Activated naive CD4-positive, alpha-beta T cell (primary cell): ENCODE measurements at places on chromosomes 12 and 14.

DNA sequence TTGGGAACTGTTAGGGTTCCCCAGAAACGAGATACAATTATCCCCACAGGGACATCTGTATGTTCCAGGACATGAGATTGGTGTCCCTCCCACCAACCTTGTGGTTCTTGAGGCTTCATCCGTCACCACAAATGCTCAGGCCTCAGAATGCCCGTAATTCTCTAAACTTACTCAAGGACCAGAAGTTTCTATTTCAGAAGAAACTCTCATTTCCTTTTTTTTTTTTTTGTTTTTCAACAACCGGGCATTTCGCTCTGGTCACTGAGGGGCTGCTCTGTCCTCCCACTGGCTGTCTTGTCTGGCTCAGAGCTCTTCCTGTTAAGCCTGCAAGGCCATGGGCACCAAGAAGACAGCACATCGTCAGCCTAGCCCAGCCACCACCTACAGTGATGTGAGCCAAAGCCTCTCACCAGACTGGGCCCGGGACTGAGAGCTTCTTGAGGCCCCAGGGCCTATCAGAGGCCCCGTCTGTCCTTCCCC is 36.2 kb downstream of the VDR start:
- DNase-seq, result no peak

GRCh38 chr14:38168416-38168815 is 39.3 kb upstream of the SSTR1 start:
- no peak for DNase-seq

- DNase-seq, result no peak
Measured at GRCh38 chr12:54065677-54066076, 12.0 kb downstream of the HOXC4 start.

- DNase-seq, result no peak
Measured at GRCh38 chr12:84507956-84508850, 404.4 kb downstream of the SLC6A15 start.

GRCh38 chr14:58969951-58970751 is 218.3 kb upstream of the DAAM1 start:
- DNase-seq, result no peak

GRCh38 chr12:91104812-91105466 is 6.4 kb downstream of the LUM start:
- no peak for DNase-seq

- DNase-seq, result no peak
Measured at GRCh38 chr12:67211494-67211893, 57.7 kb upstream of the CAND1 start.

- no peak for DNase-seq
Measured at GRCh38 chr12:63045020-63045860, 105.8 kb downstream of the AVPR1A start.

GRCh38 chr12:56630180-56630632 is at the start of gene BAZ2A:
Gene BAZ2A, minus strand, starts transcription at chr12:56630326. Its CDS starts 12,796 bp downstream, at chr12:56617530.
- peak; percentile 69 for DNase-seq

GRCh38 chr12:95630496-95630895 is 79.2 kb upstream of the USP44 start:
- DNase-seq, result no peak

- DNase-seq, result no peak
Measured at GRCh38 chr12:51162217-51162616, 10.7 kb downstream of the TFCP2 start.

DNA sequence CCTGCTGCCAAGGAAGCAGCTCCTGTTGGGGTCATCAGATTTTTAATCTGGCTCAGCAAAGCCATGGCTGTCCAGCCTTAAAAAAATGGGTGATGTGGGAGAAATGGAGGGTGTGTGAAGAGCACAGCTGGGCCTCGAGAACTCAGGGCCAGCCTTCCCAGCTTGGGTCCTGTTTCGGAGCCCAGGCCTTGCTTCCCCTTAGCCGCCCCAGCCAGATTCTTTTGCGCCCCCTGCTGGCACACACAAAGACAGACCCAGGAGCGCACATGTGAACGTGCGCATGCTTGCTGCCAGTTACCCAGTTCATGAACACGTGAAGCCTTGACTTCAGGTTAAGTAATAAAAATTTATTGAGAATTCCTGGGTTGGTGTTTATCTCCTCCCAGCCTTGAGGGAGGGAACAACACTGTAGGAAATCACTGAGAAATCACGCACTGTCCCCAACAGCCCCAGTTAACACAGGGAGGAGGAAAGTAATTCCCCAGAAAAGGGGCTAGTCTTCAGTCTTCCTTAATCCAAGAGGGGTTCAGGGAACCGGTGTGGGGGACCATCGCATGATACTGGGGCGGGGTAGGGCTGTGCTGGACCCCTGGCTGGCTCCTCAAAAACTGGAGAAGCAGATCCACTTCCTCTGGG is 5.3 kb downstream of the PHB2 start:
- DNase-seq, result peak; percentile 82

- no peak for DNase-seq
Measured at GRCh38 chr12:89991807-89992590, 283.4 kb upstream of the ATP2B1 start.

GRCh38 chr14:53190938-53191337 is 37.8 kb upstream of the DDHD1 start:
- no peak for DNase-seq

- no peak for DNase-seq
Measured at GRCh38 chr14:74912111-74912510, 10.9 kb downstream of the RPS6KL1 start.

DNA sequence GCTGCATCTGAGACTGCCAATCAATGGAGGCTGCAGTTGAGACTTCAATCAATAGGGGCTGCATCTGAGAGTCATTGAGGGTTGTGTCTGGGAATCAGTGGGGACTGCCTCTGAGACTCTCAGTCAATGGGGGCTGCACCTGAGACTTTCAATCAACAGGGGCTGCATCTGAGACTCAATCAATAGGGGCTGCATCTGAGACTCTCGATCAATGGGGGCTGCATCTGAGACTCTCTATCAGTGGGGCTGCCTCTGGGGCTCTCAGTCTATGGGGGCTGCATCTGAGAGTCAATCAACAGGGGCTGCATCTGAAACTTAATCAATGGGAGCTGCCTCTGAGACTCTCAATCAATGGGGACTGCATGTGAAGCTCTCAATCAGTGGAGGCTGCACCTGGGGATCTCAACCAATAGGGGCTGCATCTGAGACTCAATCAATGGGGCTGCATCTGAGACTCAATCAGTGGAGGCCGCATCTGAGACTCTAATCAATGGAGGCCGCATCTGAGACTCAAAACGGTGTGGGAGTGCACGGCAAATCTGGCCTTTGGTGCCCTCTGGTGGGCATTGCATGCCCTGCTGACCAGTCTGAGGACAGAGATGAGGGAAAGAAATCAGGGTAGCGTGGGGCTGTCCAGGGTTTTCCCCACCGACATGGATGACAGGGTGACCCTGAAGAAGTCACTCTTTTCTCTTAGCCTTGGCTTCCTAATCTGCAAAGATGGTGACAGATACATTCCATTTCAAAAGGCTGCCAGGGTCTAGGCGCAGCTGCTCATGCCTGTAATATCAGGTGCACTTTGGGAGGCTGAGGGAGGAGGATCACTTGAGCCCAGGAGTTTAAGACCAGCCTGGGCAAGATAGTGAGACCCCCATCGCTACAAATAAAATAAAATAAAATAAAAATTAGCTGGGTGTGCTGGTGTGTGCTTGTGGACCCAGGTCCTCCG is 41.3 kb upstream of the EIF5 start:
- DNase-seq, result peak; percentile 36

GRCh38 chr14:92035890-92036289 is 4.0 kb downstream of the TRIP11 start:
- no peak for DNase-seq

GRCh38 chr12:122080149-122081082 is 1.9 kb downstream of the MLXIP start:
- no peak for DNase-seq

GRCh38 chr12:14264316-14264715 is 101.2 kb upstream of the ATF7IP start:
- DNase-seq, result no peak

DNA sequence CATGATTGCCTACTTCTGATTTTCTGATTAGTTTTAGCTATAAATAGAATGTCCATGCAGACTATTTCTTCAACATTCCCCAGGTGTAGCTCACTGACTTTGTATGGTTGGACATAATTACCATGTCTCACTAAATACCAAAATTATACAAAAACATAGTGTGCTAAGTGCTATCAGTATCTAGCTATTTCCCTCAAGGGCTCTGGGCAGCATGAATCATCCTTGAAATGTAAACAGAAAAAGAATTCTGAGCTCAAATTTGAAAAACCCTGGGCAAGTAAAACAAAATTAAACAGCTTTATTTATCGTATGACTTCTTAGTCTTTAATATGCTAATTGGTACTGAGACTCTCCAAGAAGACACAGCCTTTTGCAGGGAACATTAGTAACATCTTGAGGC is 82.9 kb downstream of the SPATA7 start:
- DNase-seq, result no peak

GRCh38 chr14:33618361-33619105 is 332.3 kb downstream of the EGLN3 start:
- no peak for DNase-seq

DNA sequence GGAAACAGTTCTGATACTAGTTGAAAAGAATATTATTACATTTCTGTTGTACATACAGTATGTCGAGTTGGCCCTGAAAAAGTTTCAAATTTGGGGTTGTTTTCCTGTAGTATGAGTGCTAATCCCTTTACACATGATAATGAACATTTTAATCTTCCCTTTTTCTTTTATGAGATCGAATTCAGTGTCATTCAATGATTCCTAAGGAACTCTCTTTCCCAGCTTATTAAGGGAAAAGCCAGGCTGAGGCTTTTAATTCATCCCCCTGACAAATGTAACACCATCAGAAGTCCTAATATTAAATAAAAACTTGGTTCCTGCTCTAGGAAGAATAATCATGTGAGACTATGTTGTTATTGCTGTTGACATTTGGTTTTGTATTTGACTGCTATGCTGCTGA is 42.9 kb upstream of the USP44 start:
- no peak for DNase-seq

DNA sequence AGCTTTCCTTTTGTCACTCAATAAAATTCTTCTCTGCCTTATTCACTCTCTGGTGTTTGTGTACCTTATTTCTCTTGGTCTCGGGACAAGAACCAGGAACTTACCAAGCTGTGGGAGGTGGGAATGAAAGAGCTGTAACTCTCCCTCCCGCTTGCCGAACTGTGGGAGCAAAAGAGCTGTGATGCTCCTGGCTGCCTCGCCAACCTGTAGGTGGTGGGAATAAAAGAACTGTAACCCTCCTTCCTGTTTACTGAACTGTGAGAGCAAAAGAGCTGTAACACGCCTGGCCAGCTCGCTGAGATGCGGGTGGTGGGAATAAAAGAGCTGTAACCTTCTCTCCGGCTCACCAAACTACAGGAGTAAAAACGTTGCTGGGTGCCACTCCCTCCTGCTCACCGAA is 314.1 kb upstream of the LRIG3 start:
- DNase-seq, result no peak
